ENCODE measurements at places on chromosomes 6 and 20.

DNA sequence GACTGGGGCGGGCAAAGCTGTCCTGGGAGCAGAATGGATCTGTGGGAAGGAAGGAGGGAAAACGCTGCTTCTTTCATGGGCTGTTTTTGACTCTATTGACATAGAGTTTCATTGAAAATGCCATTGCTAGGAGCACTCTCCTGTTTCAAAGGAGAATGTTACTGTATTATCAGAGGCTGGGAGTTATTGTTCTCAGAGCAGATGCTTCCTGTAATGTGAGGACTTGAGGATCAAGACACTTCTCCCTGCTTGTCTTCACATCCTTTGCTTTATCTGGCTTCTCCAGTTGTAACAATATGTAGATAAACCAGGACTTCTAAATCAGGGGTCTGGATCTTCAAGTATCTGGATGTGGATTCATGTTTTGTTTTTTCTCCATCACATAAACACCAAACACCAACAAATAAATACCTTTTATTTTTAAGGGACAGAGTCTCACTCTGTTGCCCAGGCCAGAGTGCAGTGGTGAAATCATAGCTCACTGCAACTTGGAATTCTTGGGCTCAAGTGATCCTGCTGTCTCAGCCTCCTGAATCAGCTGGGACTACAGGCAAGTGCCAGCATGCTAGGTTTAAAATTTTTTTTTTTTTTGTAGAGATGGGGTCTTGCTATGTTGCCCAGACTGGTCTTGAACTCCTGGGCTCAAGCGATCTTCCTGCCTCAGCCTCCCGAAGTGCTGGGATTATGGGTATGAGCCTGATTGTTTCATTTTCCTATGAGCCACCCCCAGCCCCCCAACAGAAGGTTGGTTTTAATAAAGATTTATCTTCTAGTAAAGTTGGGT, 3.9 kb downstream of the CD109 start:
- no peak for DNase-seq

DNA sequence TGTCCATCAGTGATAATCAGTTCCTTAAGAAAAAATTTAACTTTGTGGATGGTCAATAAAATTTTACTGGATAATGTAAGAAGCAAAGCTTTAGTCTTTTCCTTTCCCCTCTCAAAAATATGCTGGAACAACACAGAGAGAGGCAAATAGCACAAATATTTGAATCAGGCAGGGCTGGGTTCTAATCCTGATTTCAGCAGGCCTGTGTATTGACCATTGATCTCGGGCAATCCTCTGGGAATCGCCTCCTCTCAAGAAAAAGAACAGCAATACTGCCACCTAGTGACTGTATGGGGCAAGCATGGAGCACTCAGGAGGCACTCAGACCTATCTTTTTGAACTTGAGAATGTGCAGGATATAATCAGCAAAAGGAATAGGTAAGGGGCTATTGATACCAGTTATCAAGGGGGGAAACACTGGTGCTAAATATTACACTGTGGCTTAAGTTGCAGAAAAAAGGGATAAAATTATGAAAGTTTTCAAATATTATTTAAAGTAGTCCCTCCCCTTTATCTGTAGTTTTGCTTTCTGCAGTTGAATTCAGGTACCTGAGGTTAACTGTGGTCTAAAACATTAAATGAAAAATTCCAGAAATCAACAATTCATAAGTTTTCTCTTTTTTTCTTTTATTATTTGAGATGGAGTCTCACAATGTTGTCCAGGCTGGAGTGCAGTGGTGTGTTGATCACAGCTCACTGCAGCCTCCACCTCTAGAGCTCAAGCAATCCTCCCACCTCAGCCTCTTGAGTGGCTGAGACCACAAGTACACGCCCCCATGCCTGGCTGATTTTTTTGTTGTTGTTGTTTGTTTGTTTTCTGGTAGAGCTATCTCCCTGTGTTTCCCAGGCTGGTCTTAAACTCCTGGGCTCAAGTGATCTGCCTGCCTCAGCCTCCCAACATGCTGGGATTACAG, 91.8 kb upstream of the NHSL1 start:
- peak; percentile 68 for DNase-seq

DNA sequence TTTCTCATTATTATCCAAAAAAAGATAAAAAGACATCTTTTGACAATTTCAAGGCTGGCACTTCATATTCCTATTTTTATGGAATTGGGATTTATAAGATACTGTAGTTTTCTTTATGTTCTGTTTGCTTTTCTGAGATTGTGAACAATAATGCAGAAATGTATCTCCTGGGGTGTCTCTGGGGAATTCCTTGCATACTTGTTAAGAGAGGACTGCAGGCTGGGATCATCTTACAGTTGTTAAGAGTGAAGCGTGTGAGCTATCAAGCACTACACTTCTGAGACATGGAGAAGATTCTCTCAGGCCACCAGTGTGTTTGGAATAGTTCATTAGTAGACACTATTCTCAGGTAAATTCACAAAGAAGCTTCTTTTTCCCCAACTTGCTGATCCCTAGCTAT, 963.3 kb upstream of the GJE1 start:
- no peak for DNase-seq

- DNase-seq = no peak
Measured at GRCh38 chr6:22219925-22220324, 76.9 kb downstream of the PRL start.

DNA sequence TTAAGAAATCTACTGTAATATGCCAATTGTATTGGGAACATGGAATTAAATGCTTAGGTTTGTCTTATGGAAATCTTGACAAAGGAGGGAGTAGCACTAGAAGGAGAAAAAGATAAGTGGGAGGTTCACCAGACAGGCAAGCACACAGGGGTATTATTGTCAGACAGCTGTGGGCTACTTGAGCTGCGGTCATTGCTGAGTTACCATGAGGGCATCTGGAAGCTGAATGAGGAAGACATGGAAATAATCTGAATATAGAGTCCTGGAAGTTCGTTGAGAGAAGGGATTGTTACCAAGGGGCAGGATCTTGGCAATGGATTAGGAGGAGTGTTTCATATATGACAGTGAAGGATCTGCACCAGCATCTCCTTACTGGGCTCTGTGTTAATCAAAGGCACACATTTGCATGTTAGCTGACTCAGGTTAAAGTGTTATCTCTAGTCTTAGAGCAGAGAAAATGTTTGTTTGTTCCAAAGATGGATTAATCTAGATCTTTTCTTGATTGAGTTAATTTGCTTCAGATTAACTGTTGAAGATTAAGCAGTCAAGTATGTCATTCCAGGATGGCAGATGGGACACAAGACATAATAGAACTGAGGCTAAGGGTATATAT, 53.0 kb upstream of the SUPT3H start:
- no peak for DNase-seq

GRCh38 chr6:113067612-113068275, 720.6 kb downstream of the RFPL4B start:
- DNase-seq = peak; percentile 34

GRCh38 chr6:41471064-41471895, 74.9 kb upstream of the FOXP4 start:
- no peak for DNase-seq

DNA sequence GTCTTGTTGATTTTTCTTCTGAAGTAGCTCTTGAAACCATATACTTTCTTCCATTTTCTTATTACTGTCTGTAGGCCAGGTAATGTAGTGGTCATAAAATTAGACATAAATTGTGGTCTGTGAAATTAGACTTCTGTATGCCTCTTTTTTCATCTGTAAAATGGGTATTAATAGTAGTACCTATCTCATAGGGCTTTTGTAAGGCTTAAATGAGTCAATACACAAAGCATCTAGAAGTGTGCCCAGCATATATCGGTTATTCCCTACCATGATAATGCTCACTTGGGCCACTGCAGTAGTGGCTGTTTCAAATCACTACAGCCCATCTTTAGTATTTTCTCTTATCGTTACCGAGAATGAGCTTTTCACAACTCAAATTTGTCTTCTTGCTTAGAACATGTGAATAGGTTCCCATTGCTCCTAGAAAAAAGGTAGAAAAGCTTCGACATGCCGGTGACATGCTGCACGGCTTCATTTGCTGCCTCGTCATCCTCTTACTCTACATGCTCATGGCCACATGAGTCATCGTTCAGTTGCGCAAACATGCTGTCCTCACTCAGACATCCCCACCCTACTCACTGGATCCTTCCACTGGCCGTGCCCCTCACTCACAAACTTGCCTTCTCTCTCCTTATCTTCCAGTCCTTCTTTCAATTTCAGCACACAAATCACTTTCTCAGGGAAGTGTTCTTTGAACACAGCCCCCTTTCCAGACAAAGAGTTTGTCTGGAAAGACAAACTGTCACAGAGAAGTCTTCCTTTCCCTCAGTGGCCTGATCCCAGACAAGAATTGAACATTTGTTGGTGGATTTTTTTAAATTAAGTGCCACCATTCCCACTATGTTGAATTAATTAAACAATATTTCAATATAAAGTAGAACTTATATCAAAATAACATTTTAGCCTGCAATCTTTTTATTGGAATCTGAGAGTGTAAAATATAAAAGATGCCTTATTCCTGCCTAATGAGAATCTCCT, 32.2 kb upstream of the ERVFRD-1 start:
- DNase-seq = peak; percentile 91

- DNase-seq = no peak
Measured at GRCh38 chr20:19210391-19211155, 1.9 kb upstream of the SLC24A3 start.

- no peak for DNase-seq
Measured at GRCh38 chr6:125679128-125679527, 70.3 kb upstream of the HEY2 start.

DNA sequence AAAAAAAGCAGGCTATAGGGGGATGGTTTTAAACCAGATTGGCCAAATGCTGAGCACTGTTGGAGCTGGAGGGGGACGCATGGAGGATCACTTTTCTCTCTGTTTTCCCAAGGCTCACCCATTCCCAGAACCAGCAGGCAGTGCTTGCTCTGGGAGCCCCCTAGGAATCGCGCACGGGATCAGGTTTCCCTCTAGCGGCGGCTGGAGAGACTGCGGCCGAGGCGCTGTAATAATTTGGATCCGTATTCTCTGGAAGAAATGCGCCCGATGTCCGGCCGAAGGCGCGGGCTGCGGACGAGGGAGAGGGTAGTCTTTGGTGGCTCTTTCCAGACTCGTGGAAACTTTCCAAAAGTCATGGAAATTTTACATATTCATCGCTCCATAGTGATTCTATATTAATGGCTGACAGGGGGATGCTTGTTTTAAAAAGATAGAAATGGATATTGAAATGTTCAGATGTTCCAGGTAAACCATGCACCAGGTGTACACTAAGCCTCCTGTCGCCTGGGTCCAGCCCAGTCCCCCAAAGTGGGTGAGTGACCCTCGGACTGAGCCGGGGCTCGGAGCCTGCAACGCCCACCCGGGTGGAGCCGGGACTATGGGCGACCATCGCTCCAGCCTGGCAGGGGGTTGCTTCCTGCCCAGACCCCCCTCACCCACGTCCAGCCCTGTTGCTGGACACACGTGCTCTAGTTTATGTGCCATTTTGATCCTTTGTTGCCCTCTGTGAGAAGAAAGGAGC, 78.7 kb upstream of the PHACTR3 start:
- DNase-seq = peak; percentile 49

DNA sequence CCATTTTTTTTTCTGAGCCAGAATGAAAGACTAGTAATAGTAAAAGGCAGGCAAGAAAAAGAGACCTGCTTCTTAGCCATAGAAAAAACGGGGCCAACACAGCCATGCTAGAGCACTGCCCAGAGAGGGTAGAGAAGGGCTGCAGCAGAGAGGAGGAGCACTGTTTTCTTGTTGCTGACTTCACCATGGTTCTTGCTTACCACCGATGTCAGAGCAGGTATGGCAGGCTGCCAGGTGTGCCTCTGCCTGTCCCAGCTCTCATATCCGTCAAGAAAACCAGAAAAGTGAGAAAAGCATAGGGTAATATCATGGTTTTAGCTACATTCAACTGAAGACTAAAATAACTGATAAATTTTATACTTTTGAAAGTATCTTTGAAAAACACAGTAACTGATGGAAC, 60.7 kb downstream of the DTNBP1 start:
- DNase-seq = no peak

DNA sequence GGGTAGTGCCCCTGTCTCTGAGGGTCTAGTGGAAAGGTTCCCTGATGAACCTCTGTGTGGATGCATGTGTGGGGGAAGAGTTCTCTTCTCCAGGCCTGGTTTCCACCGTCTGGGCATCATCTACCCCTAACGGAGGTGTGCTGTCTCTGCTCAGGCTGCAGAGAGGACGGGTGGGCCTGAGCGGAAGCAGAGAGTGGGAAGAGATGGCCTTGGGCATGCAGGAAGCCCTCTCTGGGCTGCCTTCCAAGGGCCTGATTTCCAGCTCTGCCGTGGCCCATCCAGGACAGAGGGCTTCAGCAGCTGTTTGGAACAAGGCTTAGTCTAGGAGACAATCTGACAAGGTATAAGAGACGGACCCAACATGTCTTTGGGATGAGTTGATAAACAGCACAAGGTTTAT, 220.1 kb upstream of the DTNBP1 start:
- DNase-seq = no peak
